ENCODE measurements at places on chromosomes 12 and 14.
A peak's percentile ranks its signal among the peaks of the same experiment; 100 is the strongest.

- DNase-seq: no peak
These were observed 512 bp downstream of the ACTR10 start for GRCh38 chr14:58200480-58200841.

GRCh38 chr12:13606290-13606689 lies 375.1 kb downstream of the GRIN2B start:
- no peak for DNase-seq

GRCh38 chr14:55103005-55103640 lies 25.9 kb upstream of the LGALS3 start:
- peak; percentile 92 for DNase-seq

GRCh38 chr14:55899531-55899930 lies 218.7 kb upstream of the PELI2 start:
- no peak for DNase-seq

GRCh38 chr12:54592316-54592715 lies 3.9 kb upstream of the PPP1R1A start:
- no peak for DNase-seq

DNA sequence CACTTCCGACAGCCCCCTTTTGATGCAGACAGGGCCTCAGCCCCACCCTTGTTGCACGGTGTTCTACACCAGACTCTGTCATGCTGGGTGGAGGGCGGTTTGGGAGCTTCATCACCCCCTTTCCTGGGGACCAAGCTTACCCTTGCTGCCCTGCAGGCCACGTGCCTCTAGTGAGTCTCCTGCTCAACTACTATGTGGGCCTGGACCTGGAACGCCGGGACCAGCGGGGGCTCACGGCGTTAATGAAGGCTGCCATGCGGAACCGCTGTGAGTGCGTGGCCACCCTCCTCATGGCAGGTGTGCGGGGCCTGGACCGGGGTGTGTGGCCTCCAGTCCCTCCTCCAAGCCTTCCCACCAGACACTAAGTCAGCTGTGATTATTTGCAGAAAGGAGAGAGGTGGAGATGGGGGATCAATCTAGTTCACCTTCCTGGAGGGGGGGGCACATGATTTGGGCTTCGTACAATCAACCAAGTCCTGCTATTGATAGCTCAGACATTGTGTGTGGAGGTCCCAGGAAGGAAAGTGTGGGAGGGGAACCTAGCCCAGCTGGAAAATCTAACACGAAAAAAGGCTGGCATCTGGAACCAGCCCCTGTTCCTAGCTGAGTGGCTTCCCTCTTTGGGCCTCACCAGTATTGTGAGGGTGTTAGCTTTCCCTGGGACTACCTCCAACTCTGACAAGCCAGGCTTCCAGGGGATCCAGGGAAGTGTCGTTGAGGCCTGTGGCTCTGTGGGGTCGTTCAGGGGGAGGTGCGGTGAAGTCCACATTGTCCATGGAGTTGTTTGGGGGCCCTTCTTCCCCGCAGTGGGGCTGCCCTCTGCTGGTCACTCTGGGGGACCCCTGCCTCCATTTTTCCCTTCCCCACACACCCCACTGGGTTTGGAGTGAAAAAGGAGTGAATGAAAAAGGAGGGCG lies 1.6 kb downstream of the ANKRD33 start:
- no peak for DNase-seq

DNA sequence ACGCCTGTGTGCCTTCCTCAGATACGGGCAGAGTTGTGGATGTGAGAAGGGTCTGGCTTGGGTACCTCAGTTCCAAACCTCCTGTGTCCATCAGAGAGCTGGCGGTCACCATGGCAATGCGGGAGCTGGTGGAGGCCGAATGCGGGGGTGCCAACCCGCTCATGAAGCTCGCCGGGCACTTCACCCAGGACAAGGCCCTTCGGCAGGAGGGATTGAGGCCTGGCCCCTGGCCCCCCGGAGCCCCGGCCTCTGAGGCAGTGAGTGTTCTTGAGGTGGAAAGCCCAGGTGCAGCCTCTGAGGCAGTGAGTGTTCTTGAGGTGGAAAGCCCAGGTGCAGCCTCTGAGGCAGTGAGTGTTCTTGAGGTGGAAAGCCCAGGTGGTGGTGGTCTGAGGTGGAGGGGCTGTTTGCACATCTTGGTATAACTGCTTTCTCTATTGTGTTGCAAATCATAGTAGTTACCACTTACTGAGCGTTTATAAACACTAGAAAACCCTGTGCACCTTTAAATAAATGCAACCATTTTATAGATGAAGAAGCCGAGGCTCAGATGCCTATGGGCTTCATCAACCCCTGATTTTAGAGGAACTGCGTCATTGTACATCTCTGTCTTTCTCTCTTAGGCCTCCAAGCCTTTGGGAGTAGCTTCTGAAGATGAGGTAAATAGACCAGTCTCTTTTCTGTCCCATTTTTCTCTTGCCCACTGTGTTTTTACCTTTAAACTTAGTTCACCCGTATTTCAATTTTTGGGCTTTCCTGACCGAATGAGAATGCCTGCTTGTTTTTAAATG lies 976 bp downstream of the PEX5 start:
- no peak for DNase-seq
